ENCODE measurements at places on chromosomes 3 and 15. TPM values are rescaled to one million over a fixed set of nuclear protein-coding genes. Genes with fewer than 3 reads are reported as not detected.

GRCh38 chr15:100833417-100834389 is 45.9 kb upstream of the ALDH1A3 start:
- H3K36me3 ChIP-seq: no peaks in the 10 kb centered on the region
- no peak overlapping the region for H3K27ac ChIP-seq
- DNase-seq: no peak

DNA sequence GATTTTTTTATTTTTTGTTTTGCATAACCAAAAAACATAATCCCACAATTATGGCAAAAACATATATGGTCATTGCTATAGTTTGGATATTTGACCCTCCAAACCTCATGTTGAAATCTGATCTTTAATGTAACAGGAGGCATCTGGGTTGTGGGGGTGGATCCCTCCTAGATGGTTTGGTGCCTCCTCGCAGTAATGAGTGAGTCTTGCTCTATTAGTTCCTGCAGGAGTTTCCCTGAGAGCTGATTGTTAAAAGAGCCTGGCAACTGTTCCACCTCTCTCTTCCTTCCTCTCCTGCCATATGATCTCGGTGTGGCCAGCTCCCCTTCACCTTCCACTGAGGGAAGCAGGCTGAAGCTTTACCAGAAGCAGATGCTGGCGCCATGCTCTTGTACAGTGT is 33.2 kb upstream of the TRIM59 start:
- no peak for DNase-seq
- no peak overlapping the region for H3K4me3 ChIP-seq
- no peaks in the 10 kb centered on the region for H3K36me3 ChIP-seq
- H3K27me3 ChIP-seq: no peaks in the 10 kb centered on the region
- H3K27ac ChIP-seq: no peak overlapping the region

- no peak overlapping the region for H3K27ac ChIP-seq
- no peak overlapping the region for H3K4me3 ChIP-seq
- no peaks in the 10 kb centered on the region for H3K36me3 ChIP-seq
- DNase-seq: no peak
These were observed 1273.6 kb upstream of the GBE1 start for GRCh38 chr3:83034806-83035703.

UPK1B gene
- total RNA-seq: not detected

DNA sequence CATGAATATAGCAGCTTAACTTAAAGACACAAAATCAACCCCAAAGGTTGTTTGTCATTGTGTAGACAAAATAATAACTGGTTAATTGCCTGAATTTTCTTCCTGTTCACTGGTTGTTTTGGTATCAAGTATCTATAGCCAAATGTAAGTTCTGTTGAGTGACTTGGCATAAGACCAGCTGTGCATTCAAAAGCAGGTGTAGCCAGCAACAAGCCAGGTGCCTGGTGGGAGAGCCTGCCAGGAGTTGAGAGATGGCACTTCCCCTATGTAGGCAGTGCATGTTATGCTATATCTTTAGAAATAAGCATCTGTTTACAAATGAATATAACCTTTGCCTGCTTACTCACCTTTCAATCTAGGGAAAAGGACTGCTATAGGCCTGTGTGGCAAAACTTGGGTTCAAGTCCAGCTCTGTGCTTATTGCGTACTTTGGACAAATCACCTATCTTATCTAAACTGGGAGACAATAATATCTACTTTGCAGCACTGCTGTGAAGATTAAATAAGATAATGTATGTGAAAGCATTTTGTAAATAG is 84.9 kb upstream of the TBL1XR1 start:
- no peak overlapping the region for H3K4me3 ChIP-seq
- peaks cover 8% of the 10 kb centered on the region for H3K4me1 ChIP-seq
- no peaks in the 10 kb centered on the region for H3K27me3 ChIP-seq
- DNase-seq: no peak
- no peaks in the 10 kb centered on the region for H3K36me3 ChIP-seq

DNA sequence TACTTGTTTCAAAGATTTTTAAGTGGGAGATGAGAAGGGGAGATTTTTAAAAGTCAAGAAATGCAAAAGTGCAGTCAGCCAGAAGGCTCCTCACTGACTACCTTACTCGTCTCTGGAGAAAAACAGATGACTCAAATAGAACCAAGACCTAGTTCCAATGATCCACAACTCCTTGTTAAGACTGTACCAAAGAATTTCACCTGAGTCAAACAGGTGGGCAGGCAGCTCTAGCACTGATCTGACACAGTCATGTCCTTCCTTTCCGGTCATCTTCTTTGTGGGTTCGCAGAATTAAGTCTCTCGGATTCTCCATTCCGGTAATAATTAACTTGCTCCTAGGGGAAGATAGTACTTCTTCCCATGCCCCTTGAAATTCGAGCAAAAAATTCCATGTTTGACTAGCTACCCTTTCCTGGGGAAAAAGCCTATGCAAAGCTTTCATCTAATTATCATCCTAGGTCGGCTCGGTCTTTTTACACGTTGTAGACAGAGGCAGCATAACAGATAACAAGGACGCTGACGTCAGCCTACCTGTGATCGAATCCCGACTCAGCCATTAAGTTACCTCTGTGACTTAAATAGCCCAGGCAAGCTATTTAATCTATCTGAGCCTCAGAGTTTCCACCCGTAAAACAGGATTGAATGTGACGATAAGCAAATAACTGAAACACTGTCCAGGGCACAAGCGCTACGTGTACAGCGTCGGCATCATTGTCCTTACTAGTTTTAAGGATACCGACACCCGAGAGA is 758 bp downstream of the SELENOK start:
- peaks cover 2% of the 10 kb centered on the region for H3K36me3 ChIP-seq
- H3K4me1 ChIP-seq: peaks cover 4% of the 10 kb centered on the region
- DNase-seq: peak; percentile 61
- H3K27ac ChIP-seq: peak overlapping the region; percentile 98
- H3K27me3 ChIP-seq: no peaks in the 10 kb centered on the region

- H3K36me3 ChIP-seq: no peaks in the 10 kb centered on the region
- H3K4me3 ChIP-seq: no peak overlapping the region
- H3K27me3 ChIP-seq: no peaks in the 10 kb centered on the region
- no peaks in the 10 kb centered on the region for H3K4me1 ChIP-seq
- no peak for DNase-seq
These were observed 19.2 kb downstream of the DENND4A start for GRCh38 chr15:65772930-65773329.

DNA sequence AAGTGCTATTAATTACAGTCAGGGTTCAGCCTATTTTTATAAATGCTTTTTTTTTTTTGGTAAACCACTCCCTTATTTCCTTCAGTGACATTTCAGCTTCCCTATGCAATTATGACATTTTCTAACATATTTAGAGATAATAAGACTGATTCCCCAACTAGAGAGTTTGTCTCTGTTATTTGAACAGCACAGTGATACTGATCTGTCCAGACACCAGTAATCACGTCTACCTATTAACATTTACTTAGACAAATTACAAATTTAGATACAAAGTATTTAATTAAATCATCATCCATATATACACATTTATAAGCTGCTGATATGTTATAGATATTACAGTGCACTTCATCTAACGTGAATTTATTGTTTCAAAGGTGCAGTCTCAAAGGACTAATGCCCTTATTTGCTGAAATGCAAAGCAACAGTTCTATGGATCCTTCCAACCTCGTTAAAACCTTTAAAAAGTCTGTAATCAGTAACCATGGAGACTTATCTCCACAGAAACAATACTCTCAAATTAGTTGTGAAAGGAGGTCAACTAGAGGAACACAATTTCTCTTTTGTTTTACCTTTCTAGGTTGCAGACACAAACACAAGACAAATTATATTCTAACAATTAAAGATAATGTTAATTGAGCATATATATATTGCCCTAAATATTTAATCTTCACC is 1531.1 kb downstream of the SI start:
- no peak overlapping the region for H3K4me3 ChIP-seq
- no peaks in the 10 kb centered on the region for H3K4me1 ChIP-seq
- no peak for DNase-seq
- H3K27ac ChIP-seq: no peak overlapping the region
- no peaks in the 10 kb centered on the region for H3K36me3 ChIP-seq

PPARG gene
- 14.9 TPM for total RNA-seq

- peak; percentile 76 for DNase-seq
- H3K4me1 ChIP-seq: no peaks in the 10 kb centered on the region
- no peaks in the 10 kb centered on the region for H3K36me3 ChIP-seq
These were observed at the start of gene MESP2 for GRCh38 chr15:89776274-89777072. TSS of gene MESP2 (plus strand) at chr15:89776332. CDS start at chr15:89776358, 26 bp downstream.

DNA sequence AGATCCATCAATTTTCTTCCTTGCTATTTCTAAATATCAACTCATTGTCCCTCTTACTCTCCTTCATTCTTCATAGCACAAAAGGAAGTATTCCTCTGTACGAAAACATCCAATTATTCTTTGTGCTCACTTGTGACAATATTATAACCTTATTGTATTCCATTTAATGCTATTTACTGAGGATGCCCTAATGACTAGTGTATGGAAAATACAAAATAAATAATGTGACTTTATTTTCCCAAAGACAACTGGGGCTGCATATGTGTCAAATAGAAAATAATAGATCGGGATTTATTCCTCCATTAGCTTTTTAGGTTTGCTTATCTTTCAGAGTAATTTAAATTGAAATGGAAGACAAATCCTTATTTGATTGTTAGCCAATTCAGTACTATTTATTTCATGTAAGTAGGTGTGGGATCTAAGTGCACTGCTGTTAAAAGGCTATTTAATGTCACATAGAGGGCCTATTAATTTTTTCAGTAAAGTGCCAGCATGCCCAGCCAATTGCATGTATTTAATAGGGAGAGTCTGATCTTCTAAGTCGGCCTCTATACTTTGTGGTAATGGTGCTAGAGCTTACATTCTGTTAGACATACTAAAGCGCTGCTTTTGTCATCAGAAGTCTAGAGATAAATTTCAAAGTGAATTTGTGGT is 329.8 kb downstream of the MCTP2 start:
- H3K27ac ChIP-seq: no peak overlapping the region
- H3K4me3 ChIP-seq: no peak overlapping the region
- no peaks in the 10 kb centered on the region for H3K27me3 ChIP-seq
- no peaks in the 10 kb centered on the region for H3K4me1 ChIP-seq
- DNase-seq: no peak
- no peaks in the 10 kb centered on the region for H3K36me3 ChIP-seq

FAIM gene
- 9.4 TPM for total RNA-seq

DNA sequence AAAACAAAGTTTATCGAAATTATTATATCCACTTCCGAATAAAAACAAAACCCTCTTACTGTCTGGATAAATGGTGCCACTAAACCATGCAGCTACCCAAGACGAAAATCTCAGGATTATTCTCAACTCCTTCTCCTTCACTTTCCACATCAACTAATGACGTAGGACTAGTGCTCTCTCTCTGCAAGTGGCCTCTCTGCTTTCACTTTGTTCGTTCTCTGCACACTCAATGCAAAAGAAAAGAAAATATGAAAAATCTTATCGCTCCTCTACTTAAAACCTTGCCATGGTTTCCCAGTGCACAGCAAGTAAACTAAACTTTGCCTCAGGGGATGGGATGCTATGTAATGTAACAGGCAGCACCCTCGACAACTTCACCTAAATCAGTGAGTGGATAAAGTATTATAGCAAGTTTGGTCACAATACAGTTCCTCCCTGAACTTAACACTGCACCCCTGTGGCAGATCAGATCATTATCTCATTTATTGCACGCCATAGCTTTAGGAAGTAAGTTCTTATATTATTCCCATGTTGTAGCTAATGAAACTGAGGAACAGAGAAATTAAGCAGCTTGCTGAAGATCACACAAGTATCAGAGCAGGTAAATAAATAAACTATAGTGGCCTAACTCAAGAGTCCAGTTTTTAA is 262.7 kb upstream of the GADL1 start:
- no peak overlapping the region for H3K27ac ChIP-seq
- no peaks in the 10 kb centered on the region for H3K4me1 ChIP-seq
- H3K4me3 ChIP-seq: no peak overlapping the region
- no peak for DNase-seq

DNA sequence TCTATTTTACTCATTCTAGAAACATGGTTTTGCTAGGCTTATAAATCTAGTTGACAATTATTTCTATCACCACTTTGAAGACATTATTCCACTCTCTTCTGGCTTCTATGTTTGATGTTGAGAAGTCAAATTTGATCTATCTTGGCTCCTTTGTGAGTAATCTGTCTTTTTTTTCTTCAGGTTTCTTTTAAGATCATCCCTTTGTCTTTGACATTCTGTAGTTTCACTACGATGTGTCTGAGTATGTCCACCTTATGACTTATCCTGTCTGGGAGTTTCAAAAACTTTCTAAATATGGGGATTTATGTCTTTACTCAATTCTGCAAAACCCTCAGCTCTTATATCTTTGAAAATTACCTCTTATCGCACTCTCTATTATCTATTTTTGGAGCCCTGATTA is 41.0 kb upstream of the TMEM158 start:
- H3K27ac ChIP-seq: no peak overlapping the region
- H3K27me3 ChIP-seq: no peaks in the 10 kb centered on the region
- no peak overlapping the region for H3K4me3 ChIP-seq
- no peaks in the 10 kb centered on the region for H3K4me1 ChIP-seq
- DNase-seq: no peak

ADAMTS7 gene
- total RNA-seq: 5.1 TPM

STAC gene
- 6.8 TPM for total RNA-seq

IL17RE gene
- total RNA-seq: 0.99 TPM

SI gene
- not detected for total RNA-seq

DNA sequence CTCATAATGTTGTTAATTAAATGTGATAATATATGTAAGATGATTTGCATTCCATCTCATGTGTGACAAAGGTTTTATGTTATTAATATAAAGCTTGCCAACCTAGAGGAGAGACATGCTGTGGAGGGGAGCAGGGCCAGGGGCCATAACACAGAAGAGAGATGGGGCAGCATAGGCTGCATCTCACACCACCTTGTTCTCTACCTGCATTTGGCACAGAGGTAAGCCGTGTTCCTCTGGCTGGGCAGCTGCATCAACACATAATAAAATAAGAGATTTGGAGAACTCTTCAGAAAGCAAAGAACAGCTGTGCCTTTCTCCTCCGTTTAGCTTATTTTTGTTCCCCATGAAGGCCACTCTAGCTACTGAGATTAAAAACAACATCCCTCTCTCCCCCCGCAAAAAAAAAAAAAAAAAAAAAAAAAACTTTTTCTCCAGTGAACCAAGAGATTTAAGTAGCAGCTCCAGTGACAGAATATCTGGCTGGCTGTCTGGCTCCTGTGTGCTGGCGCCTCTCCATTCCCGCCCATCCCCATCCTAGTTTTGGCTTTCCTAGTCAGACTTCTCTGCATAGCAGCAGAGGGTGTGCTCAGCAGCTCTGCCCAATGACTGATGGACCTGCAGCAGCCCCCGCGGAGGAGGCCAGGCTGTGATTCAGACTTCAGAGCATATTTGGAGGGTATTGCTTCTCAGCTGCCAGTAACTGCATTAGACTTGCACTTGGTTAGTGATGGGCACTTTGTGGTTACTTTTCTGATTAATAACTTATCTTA is 52.2 kb upstream of the STXBP5L start:
- no peaks in the 10 kb centered on the region for H3K4me1 ChIP-seq
- no peak overlapping the region for H3K4me3 ChIP-seq
- H3K36me3 ChIP-seq: no peaks in the 10 kb centered on the region
- H3K27ac ChIP-seq: no peak overlapping the region
- no peaks in the 10 kb centered on the region for H3K27me3 ChIP-seq

All from fibroblast of lung (primary cell).